ENCODE measurements at places on chromosomes 5 and 9.

DNA sequence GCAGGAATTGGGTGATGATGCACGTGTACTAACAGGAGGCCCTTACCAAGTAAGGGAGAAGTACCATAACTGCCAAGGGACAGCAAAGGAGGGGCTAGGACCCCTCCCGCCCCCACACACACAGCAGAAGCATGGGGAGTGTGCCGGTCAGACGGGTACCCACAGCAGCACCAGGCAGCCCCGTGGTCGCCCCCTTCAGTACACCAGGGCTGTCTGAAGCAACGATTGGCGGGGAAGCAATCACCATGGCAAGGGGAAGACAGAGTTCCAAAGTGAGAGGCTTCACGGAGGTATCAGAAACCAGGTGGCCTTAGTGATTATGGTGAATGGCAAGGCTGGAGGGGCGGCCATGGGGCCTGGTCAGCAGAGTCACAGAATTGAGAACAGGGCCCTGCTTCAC is 72.2 kb downstream of the CAMSAP1 start:
- DNase-seq = no peak

DNA sequence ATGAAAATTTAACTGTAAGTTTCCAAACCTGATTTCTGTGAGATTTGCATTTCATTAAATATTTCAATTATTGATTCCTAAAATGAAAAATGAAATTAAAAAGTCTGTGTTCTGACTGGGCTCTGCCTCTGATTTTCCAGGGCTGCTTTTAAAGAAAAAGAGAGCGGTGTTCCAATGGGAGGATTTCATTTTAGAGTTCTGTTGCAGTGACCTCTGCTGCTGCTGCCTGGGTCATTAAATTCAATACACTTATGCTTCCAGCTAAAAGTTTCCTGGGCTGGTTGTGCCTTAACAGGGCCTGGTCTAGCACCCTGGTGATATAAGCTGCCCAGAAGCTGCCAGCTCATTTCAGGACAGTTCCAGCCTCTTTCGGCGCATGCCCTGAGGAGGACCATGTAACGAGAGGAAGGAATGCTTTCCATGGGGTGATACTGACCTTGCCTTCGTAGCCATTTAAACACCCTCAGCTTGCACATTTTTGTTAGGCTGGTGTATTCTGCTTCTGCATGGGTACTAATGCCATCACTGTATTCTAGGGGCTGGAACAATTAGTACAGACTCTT is 93.3 kb downstream of the TMEM174 start:
- no peak for DNase-seq

- DNase-seq = no peak
These were observed 265.0 kb downstream of the KIF4B start for GRCh38 chr5:155278532-155278931.

GRCh38 chr9:73402081-73403028 is 250.7 kb downstream of the ANXA1 start:
- DNase-seq = no peak

DNA sequence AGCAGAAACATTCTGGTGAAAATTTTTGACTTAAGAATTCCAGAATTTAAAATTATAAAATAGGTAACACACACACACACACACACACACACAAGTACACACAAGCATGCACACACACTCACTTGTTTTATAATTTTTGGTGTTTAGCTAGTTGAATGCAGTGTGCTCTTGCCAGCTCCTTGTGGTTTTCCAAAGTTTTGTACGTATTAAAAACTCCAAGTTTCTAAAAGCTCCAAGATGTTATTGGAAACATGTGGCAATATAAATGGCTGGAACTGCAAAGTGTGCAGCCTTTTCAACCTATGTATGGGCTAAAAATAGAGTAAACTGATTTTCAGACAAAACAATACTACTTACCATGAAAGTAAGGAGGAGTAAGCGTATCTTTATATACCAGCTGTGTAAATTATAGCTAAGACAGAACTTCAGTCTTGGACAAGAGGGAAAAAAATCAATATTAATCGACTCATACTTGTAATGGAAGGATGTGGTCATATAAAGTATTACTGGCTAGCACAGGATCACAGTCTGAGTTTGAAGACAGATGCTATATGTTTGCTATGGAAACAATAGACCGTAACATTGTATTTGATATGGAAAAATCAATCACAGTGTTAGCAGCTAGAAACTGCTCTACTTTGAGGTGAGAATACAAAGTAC is 727.1 kb upstream of the GRAMD2B start:
- no peak for DNase-seq

GRCh38 chr5:94157704-94158539 is 416.5 kb upstream of the POU5F2 start:
- DNase-seq = no peak

GRCh38 chr5:87413343-87413645 is 564 bp upstream of the CCNH start:
- no peak for DNase-seq

DNA sequence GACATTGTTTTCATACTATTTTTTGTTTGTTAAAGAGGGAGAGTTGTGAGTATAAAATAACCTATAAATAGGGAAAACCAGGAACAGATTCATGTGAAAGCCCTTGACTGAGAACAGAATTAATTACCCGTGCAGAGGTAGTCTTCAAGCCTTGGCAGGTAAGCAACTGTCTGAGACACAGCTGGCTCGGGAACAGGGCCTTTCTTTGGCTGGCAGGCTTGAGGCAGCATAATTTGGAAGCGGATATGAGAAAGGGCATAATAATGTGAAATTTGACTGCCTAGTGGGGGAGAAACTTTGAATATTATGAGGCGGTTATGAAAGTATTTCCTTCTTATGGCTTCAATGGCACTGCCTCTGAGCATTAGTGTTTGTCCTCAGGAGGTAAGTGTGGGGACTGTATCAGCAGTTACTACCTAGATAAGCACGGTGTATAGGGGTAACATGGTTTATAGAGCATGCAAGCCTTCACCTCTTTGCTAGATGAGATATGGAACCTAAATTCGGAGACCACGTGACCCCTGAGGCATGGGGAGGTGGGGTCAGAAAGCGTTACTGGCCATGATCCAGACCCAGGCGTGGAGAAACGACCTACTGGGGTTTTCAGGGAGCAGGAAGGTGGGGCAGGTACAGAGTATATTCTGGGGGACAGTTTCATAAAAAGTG is 210.2 kb upstream of the GAS1 start:
- no peak for DNase-seq

DNA sequence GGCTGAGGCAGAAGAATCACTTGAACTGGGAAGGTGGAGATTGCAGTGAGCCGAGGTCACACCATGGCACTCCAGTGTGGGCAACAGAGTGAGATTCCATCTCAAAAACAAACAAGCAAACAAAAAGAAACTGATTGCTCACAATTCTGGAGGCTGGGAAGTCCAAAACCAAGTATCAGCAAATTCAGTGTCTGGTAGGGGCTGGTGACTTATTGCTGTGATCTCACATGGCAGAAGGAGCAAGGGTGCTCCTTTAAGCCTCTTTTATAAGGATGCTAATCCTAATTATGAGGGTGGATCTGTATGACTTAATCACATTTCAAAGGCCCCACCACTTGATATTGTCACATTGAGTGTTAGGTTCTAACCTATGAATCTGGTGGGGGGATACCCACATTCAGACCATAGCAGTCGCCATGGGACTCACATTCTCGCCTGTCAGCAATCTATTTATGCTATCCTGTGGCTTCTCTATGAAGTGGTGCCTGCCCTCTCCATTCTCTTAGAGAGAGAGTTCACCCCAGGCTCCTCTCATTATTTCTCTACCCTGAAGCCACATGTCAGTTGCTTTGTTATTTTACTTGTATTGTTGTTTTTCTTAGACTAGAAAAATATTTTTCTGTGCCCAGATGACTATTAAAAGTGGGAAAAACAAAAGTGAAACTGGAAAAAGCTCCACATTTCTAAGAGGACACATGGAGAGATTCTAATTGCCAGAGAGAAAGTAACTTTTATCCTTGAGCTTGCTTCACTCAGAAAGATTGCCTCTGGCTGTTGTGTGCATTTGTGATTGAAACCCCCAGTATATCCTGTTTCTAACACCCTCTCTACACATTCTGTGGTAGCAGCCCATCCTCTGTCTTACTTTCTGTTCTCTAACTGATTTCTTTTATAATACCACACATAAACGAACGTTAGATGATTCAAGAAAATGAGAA is 18.8 kb upstream of the PRLR start:
- DNase-seq = no peak

DNA sequence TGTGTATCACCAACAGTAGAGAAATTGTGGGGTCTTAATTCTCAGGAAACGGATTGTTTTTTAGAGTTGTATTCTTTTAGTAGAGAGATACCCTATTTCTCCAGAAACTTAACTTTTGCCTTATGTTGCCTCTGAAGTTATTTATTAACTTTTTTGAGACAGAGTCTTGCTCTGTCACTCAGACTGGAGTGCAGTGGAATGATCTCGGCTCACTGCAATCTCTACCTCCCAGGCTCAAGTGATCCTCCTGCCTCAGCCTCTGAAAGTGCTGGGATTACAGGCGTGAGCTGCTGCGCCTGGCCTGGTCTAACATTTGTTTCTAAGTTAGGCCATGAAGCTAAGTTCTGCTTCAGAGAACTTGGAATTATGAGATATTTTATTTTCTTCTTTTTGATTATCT is 75.0 kb downstream of the CFAP95 start:
- DNase-seq = no peak

DNA sequence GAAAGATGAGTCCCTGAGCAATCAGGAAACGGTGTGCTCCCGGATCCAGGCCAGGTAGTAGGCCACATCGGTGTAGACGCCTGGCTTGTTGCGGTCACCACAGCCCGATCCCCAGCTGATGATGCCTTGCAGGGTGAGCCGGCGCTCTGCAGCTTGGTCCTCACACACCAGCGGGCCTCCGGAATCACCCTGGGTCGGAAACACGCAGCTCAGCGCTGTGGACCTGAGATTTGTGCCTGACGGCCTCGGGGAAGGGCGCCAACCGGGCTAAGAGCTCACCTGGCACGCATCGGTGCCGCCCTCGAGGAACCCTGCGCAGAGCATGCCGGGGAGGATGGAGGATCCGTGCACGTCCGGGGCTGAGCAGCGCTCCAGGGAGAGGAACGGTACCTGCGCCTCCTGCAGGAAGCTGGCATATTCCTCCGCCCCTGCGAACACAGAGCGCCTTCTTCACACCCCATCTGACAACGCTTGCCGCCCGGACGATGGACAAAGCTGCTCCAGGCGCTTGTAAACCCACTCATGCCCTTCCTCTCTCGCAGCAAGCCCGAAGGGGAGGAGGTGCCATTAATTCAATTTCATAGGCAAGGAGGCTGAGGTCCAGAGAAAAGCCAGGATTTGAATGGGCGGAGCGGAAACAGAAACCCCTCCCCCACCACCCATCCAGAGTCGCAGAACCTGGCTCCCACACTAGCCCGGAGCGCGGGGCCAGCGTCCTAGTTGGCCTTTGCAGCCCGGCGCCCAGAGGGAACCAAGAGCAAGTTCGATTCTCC is 2.0 kb upstream of the PFN3 start:
- DNase-seq = peak; percentile 45

- DNase-seq = peak; percentile 37
These were observed 70.0 kb upstream of the KLF9 start for GRCh38 chr9:70484232-70485130.

- no peak for DNase-seq
These were observed 34.7 kb downstream of the LMNB1 start for GRCh38 chr5:126811515-126812198.

DNA sequence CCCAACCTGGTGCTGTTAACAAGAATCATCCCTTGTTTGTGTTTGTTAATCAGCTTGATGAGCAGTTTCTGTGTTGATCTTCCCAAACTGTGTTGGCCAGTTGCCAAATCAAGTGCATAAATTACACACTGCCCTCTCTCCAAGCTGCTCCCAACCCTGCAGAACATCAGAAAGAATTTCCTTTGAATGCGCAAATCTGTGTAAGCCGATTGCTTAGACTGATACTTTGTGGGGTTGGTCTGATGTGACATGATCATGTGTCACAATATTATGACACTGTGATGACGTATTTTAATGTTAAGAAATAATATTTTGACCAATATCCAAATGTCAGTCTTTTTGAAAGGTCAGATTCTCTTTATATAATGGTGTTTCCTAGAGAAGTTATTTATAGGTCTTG is 766.4 kb upstream of the WWC1 start:
- no peak for DNase-seq

DNA sequence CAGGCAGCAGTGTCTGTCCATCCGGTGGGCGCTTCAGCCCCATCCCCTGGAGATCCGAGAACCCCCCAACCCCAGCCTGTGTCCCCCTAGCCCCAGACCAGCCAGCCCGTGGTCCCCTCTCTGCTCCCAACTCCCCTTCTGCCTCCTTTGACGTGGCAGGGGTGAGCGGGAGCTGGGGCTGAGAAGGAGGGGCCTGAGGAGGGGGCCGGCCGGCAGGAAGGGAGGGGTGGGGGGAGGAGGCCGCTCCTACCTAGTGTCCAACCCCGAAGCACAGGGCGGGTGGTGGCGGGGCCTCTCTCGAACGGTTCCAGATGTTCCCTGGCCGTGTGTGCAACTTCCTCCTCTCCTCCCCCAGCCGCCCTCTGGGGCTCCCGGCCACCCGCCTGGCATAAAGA is 31.0 kb downstream of the GOLGA2 start:
- DNase-seq = no peak

DNA sequence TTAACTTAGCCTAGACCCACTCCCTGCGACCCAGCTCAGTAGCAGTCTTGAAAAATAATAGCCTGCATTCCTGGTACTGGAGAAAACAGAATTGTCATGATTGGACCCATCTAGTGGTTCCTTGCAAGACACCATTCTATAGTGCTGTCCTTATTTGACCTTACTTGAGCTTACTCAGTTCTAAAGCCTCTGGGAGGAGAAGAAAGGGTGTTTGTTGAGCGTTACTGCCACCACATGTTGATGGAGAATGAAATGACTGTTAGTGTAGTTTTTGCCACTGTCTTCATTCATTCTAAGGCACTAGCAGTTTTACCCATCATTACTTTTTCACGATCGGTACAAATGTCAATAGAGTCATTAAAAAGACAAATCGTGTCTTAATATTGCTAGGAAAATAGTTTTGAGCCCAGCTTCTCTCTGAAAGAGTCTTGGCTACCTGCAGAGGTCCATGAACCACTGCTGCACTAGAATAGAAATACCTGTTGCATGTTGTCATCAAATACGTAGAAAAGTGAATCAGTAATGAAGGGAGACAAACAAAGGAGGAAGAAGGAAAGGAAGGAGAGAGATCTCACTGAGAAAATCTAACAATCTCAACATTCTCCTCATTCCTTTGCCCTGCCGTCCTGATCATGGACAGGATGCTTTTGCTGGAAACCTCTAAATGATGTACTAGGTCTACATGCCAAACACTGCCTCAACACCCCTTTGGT is 96.0 kb downstream of the LIX1 start:
- DNase-seq = no peak

DNA sequence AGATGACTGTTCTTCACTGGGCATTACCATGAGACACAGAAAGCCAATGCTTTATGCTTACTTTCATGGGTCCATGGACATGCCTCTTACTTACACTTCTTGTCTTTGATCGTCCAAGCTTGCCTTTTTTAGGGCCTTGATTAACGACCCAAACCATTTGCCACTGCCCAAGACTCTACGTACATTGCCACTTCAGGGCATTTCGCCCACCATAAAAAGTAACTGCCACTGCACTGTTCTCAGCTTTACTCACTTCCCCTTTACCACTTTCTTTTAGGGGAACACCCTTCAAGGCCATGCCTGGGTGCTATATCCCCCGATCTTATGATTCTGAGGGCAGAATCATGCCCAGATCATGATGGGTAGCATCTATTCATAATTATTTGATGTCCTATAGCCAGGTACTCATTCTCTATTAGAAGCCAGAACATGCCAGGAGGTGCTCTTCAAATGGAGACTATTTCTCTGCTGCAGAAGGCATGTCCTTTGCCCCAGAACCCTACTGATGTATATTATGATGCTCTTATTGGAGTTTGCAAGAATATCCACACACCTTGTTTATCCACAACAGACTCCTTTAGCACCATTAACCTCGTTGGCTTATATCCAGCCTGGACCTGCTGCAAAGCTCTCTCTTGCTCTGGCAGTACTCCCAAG is 64.1 kb upstream of the RAD23B start:
- DNase-seq = no peak

GRCh38 chr9:15272377-15272928 is 34.6 kb downstream of the TTC39B start:
- DNase-seq = no peak

All from CD8-positive, alpha-beta memory T cell (primary cell).